ENCODE measurements at places on chromosomes 4 and X.

DNA sequence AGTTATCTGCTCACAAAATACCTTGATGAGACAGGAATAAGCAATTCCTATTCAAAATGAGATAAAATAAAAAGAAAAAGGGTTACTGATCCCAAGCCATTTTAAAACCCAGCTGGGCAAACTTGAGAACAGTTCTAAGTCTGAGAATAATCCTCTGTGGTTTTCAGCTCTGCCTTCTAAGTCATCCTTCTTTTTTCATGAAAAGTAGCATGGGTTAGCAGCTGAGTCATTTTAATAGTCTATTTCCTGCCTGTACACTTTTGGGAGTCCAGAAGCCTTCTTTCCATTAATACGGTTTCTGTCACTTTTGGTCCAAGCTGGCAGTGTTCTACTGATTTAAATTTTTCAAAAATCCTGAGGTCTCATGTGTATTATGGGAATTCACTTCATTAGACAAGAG lies 374.3 kb downstream of the IQCM start:
- no peak for DNase-seq

GRCh38 chr4:139814323-139815015 lies 148.8 kb downstream of the MGST2 start:
- no peak for DNase-seq

- peak; percentile 6 for DNase-seq
These were observed 71.8 kb downstream of the SUPT20HL2 start for GRCh38 chrX:24241822-24242648.

- DNase-seq: no peak
These were observed 1.9 kb upstream of the SCML1 start for GRCh38 chrX:17735406-17735805.

DNA sequence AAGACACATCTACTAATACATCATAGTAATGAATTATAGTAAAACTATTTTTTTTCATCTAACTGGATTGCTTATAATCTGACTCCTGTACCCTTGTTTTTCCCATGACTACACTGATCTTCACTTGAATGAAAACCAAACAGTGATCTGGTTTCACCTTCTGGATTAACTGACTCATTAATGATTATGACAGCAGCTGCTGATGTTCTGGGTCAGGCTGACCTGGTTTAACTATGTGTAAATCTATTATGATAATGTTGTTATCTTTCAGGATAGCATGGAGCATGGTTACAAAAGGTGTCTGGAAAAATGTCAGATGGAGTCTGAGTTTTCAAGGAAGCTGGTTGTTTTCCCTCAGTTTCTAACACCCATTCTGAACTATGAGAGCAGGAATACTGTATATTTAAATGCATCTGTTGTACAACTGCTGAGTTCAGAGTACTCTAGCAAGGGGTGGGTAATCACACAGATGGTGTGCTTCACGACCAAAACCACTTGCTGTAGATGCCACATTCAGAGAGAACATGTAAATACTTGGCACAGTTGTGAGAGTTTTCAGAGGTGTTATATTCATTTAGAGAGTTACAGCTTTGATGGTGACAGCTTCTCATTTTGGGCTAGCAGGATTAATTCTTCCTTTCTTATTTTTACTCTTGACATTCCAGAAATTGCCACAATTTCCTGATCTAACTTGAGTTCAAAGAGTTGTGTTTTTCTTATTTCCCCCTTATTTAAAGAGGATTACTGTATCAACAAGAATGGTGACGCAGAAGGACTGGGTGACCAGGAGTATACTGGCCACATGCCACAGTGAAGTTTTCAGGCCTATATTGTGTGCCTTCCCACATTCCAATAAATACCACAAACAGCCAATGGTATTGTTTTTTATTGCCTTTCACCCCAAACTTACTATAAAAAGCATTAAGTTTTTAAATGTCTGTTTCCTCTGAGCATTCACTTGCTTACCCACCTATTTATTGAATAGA lies 249.7 kb upstream of the TET2 start:
- no peak for DNase-seq

DNA sequence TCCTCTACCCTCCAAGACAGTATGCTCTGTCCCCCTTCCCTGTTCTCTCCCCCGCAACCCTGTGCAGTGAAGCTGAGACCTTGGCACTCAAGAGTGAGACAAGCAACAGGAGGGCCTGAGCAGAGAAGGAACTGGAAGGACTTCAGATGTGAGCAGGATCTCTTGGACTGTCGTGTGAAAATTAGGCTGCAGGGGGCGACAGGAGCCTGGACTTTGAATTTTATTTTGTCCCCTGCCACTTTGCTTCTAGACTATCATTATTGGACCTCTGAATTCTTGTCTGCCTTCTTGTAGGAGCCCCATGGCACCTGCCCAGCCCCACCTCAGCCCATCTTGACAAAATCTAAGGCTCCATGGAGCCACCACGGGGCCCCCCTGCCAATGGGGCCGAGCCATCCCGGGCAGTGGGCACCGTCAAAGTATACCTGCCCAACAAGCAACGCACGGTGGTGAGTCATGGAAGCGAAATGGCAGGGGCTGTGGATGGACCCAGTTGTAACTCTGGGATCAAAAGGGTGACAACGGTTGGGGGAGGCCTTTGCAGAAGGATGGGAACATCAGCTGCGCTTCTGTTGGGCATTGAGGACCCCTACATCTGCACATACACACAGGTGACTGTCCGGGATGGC lies 1.7 kb downstream of the ARAF start:
- peak; percentile 23 for DNase-seq

- DNase-seq: no peak
These were observed 100.0 kb downstream of the TET2 start for GRCh38 chr4:105246712-105247111.

GRCh38 chrX:40247848-40248622 lies 150.3 kb upstream of the BCOR start:
- no peak for DNase-seq

- DNase-seq: no peak
These were observed 89.5 kb downstream of the PLS3 start for GRCh38 chrX:115650449-115650848.

DNA sequence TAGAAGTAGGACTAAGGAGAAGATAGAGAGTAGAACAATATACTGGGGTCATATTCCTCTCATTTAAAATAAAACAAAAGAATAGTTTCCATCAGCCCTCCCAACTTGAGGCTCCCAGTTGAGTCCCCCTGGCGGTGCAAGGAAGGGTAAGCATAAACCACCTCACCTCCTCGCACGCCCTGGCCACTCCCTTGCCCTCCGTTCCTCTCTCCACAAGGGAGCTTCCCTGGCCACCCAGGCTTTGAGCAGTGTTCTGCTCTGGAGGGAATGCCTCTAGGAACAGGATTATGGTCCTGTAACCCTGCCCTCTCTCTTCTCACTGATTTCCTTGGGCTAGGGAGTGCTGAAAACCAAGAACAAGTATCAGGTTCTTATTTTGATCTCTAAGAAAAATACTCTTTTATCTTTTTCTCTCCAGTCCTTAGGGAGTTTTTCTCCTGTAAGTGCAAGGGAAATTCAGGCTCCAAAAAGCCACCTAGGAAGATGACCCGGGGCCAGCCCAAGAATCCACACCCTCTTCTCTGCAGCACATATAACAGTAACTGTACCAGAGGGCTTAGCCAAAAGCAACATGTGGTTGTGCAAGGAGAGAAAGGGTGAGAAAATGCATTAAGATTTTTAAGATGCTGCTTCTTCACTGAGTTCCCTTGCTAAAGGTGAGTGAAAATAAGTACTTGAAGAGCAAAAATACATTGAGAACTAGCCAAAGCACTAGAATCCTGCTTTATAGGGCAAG lies 69.9 kb downstream of the USP38 start:
- peak; percentile 3 for DNase-seq

DNA sequence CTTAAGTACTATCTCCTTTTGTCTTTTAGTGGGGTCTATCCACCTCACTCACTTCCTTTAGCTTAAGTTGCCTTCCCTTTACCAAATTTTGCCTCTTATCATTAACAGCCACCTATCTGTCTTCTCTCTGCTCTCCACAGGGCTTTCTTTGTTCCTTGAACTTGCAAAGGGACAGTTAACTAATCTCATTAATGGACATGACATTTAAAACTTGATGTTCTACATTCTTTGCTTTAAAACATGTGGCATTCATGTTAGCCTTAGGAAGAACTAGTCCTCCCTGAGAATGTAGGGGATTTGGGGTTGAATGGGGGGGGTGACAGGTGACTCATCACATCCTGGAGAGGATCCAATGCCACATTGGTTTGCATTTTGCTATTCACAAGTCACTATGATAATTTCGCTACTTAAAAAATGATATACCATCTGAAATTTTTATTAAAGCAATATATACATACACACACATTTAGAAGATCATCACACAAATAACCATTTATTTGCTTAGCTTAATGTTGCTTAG lies 41.0 kb upstream of the DMD start:
- DNase-seq: no peak

- peak; percentile 71 for DNase-seq
These were observed 78.7 kb upstream of the DCLK2 start for GRCh38 chr4:149999485-150000074.

GRCh38 chr4:53541577-53542206 lies 49.6 kb downstream of the LNX1 start:
- no peak for DNase-seq

GRCh38 chr4:148017801-148018200 lies 285.9 kb downstream of the ARHGAP10 start:
- no peak for DNase-seq

Measured in RPMI8226 (cell line).